Chondrocyte (in vitro differentiated cells): ENCODE measurements at places on chromosomes 5 and 9.

DNA sequence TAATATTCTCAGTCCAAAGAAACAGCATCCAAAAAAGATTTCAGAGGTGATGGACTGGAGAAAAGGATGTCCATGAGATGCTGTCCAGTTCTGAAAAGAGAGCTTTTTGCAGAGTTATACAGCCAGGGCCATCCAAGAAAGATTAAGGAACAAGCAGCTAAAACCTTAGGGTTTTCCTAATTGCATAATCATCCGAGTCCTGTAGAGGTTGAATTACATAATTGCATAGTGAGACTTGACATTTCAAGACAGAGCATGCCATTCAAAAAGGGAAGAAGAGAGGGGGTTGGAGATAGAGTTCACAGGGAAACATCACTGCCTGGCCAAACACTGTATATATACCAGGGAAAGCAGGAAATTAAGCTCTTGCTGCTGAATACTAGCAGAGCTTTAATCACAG, 1729.2 kb upstream of the WWC1 start:
- no peak for DNase-seq

- no peak for DNase-seq
Observed at GRCh38 chr9:109708451-109708945, 71.5 kb upstream of the PALM2AKAP2 start.

- no peak for DNase-seq
Observed at GRCh38 chr5:76104027-76104426, 20.8 kb downstream of the SV2C start.

DNA sequence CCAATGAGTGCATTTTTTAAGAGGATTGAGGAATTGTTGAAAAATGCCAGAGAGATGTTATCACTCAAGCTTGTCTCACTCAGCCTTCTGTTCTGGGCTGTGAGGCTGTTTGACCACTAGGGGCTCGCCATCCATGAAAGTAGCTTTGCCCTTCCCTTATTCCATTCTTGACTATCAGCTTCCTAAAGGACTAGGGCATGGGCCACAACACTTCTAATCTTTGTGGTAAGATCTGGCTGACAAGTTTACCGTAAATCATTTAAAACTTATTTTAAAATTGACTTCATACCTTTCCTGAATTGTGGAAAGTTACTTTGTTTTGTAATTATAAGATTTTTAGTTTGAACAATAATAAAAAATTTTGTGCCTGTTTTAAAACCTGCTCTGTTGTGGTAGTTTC, 49.5 kb downstream of the TJP2 start:
- no peak for DNase-seq

GRCh38 chr9:82149501-82149946, 161.0 kb downstream of the SPATA31D1 start:
- DNase-seq: no peak

DNA sequence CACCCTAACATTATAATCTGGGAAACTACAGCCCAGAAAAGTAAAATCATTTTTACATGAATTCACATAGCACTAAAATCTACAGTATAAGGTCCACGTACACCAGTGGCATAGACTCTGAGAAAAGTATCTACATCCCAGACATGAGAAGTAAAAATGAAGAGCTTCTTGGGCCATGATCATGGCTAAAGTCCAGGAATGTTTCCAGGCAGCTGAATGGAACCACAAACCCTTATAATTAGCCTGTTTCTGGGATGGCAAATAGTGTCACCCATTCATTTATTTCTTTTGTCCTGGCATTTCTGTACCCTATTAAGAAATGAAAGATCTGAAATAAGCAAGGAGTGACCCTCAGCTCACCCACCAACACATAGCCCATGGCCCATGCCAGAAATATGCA, 217.9 kb downstream of the SPOCK1 start:
- no peak for DNase-seq

DNA sequence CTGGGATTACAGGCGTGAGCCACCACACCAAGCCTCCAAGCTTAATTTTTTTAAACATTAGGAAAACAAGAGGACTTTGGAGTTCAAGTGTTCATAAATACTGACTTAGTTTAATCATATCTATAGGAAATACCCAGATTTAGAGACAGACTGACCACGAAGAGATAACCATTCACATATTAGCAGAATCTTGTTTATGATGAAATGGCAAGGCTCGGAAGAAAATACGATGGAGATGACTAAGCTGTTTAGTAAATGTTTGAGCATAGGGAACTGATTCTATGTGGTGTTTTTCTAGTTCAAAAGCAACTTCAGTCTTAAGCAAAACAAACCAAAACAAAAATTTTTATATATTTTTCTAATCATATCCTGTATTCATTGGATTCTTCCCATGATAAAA, 13.5 kb upstream of the TUSC1 start:
- no peak for DNase-seq

DNA sequence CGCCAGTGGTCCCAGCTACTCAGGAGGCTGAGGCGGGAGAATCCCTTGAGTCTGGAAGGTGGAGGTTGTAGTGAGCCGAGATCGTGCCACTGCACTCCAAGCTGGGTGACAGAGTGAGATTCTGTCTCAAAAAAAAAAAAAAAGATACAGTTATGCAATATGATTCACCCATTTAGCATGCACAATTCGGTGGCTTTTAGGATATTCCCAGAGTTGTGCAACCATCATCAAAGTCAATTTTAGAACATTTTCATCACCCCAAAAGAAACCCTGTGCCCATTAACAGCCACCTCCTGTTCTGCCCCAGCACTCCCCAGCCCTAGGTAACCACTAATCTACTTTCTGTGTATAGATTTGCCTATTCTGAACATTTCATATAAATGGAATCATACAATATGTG, 4.3 kb upstream of the DHFR start:
- DNase-seq: no peak

GRCh38 chr5:176389135-176390123, 878 bp downstream of the HIGD2A start:
- peak; percentile 99 for DNase-seq

DNA sequence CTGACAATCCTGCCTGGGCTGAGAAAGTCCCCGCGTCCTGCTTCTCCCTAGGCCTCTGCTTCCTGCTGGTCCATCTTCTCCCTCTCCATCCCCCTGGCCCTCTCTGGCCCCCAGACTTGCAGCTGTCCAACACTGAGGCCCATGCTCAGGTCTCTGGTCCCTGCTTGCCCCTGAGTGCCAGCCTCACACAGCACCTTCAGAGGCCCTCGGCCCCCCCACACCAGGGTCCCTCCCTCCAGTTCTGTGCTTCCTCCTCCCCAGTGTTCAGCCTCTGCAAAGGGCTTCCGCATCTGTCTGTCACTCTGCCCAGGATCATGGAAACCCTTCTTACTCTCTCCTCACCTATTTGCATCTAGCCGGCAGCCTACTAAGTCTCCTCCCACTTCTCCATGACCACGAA, 62.4 kb upstream of the CTSL start:
- no peak for DNase-seq

DNA sequence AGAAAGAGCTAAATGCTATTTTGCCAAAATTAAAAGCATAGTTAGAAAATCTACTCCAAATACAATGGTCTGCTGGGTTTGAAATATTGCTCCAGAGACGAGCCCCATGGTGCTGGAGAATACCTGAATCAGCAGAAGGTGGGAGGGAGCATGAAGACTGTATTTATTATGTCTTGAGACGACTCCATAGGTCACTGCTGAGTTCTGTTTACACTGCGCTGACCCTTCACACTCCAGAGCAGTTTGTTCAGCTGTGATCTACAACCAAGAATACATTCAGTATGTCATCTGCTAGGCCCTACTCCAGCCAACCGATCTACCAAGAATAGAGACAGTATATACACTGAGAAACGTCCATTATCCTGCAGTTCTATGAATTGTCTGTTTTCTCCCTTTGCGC, 150.5 kb downstream of the TLE1 start:
- no peak for DNase-seq

- DNase-seq: no peak
Observed at GRCh38 chr9:15697446-15697851, 144.6 kb downstream of the CCDC171 start.

GRCh38 chr5:111266491-111266890, 42.3 kb downstream of the CAMK4 start:
- no peak for DNase-seq

DNA sequence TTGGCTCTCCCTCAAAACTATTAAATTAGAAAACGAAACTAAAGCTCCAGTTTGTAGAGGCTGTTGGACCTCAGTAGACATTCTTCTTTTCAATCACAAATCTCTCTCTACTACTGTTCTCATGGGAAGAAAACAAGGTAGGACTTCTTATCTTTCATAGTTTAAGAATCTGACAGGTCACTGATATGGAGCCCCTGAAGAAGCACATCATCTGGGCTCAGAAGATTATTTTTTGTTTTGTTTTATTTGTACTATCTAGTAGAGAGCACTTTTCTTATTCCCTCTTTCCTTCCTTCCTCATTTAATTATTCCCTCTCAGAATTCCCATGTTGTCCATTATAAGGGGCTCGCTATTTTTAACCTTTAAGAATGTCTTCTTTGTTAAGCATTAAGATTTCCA, 26.3 kb downstream of the STARD4 start:
- DNase-seq: no peak

DNA sequence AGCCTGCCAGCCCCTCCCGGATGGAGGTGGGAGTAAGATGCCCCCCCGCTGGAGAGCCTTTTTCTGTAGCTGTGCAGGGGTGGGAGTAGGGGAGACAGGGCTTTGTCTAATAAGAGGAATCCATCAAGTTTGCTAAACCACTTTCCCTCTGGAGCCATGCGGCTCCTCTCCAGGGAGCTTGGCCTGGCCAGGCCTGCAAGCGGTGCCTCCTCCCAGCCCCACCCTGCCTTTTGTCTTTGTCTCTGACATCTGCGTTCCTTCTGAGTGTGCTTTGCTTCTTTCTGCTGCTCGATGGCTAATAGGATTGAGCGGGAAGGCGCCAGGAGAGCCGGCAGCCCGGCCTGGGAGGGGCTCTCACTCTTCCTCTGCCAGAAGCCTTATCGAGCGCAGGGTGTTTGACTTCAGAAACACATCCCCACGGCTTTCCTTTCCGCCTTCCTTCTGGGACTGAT, 26.7 kb upstream of the FCN1 start:
- peak; percentile 42 for DNase-seq

DNA sequence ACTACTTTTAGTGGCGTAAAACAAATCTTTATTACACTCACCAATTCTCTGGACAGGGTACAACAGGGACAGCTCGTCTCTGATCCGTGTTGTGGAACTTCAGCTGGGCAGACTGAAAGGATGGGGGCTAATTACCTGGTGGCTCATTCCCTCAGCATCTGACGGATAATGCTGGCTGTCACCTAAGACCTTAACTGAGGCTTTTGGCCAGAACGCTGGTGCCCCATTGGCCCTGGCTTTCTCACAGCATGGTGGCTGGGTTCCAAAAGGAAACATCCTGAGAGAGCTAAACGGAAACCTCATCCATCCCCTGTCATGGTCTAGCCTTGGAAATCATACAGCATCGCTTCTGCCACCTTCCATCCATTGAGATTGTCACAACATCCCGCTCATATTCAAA, 62.9 kb downstream of the RAI14 start:
- DNase-seq: no peak

DNA sequence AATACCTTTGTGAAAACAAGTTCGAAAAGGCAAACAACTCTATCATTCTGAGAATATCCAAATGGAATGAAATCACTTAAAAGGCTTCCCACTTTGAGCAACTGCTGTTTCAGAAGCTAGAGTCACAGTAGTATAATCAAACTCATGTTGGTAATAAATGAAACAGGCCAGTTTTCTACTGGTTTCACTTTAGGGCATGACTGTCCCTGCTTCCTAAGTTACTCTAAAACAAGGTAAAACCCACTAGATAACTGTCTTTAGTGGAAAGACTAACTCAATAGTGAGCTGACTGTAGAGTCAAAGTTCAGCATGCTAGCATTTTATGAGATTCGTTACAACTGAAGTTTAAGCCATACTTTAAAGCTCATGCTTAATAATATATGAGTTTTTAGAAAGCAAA, 6.0 kb downstream of the CDC26 start:
- DNase-seq: no peak

- no peak for DNase-seq
Observed at GRCh38 chr9:33623658-33624586, 99.9 kb downstream of the ANKRD18B start.

GRCh38 chr5:1161108-1161832, 40.1 kb upstream of the SLC6A19 start:
- no peak for DNase-seq

DNA sequence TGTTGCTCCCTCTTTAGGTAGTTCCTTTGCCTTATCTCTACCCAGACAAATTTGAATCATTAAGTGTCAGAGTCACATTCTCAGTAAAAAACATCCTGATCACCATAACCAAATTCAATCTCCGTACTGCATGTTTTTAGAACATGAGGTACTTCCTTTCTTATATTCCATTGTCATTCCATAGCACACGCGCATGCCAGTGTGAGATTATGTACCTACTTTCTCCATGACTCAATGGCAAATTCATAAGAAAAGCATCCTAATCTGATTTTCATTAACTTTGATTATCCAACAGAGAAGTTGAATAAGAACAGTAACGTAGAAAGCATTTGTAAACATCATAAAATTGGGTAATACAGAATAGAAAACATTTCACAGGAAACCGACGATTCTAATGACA, 1118.6 kb upstream of the CDH9 start:
- no peak for DNase-seq

DNA sequence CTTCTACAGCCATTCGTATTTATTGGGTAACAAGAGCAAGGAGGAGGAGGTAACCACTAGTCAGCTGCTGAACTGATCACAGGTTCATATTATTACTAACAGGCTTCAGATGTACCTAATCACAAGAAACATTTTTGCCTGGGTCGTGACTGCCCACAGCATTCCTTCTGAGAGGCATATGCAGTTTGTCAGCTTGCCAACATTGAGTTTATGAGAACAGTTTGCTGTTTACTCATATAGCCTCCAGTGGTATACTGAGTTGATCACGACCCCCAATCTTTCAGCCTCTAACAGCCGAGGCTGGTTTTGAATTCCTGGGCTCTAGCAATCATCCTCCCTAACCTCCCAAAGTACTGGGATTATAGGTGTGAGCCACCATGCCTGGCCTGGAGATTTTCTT, 693.6 kb downstream of the TLE1 start:
- DNase-seq: no peak

GRCh38 chr5:14932902-14933469, 61.4 kb upstream of the ANKH start:
- no peak for DNase-seq

GRCh38 chr9:117744856-117745389, 40.7 kb downstream of the TLR4 start:
- no peak for DNase-seq

DNA sequence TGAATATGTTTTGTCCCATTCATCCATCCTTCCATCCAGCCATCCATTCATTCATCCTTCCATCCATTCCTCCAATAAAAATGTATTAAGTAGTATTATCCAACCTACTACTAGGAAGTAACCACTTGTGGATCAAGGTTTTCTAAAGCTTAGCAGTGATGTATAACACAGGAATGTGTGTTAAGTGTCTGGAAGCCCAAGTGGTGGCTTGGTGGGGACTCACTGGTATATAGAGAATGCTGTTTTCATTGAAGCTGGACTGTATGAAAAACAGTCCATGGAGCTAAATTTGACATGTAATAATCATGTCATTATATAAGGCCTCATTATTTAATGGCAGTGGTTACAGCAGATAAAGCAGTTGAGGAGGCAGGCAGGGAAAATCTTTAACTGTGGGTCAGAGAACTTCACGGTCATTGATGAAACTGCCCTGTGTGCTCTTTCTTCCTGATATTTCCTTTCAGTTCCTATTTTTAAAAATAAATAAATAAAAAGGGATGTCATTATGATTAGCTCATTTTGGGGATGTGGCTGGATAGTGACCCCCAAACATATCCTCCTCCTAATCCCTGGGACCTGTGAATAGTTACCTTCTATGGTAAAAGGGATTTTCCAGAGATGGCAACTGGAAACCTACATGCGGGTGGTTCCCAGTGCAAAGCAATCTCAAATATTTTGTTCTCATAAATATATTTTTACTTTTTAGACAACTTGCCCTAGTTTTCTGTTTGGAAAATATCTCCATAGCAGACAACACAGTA, 82.3 kb downstream of the DAPK1 start:
- DNase-seq: no peak
